ENCODE measurements at places on chromosomes 4 and X.

GRCh38 chr4:106366026-106366425 is 2.6 kb downstream of the GIMD1 start:
- no peak for DNase-seq

DNA sequence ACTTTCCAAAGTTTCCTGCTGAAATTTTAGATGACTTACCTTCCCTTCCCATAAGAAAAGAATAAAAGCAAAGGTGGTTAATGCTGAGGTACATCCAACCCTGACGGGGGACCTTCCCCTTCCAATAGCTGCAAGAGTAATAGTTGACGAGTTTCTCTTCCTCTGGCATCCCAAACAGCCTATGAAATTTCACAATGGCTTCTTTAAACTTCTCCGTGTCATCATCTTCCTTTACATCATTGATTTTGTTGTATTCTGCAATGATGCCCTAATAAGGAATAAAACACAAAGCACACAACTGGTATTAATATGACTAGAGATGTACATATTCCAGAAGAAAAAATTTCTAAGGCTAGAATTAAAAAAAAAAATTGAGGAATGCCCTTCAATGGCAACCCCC is 76.6 kb downstream of the TBC1D9 start:
- DNase-seq: no peak

GRCh38 chr4:151025759-151026158 is 10.7 kb upstream of the LRBA start:
- no peak for DNase-seq

GRCh38 chr4:31918891-31919290 is 1198.7 kb downstream of the PCDH7 start:
- DNase-seq: no peak

GRCh38 chr4:796206-796605 is 29.7 kb downstream of the CPLX1 start:
- no peak for DNase-seq

- DNase-seq: no peak
These were observed 75.0 kb downstream of the FAM13A start for GRCh38 chr4:88981993-88982392.

GRCh38 chrX:71514367-71515037 is 18.4 kb upstream of the OGT start:
- no peak for DNase-seq

- DNase-seq: no peak
These were observed 146.5 kb downstream of the PDGFC start for GRCh38 chr4:156825074-156825473.

- DNase-seq: peak; percentile 82
These were observed 2.3 kb downstream of the MAML3 start for GRCh38 chr4:140151699-140152012.

DNA sequence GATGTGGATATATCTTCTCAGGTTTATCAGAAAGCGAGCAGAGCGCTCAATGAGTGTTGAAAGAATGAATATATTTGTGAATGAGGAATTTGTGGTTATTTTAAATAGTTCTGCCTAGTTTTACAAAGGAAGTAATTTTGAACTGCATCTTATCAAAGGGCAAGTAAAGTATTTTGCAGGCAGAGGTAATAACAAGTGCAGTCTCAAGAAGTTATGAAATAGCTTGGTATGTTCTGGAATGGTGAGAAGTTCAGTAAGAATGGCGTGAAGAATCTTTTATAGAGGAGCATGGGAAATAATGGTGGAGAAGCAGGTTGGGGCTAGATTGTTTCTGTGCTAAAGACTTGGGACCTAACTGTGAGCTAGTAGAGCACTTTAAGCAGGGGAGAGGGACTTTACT is 10.9 kb downstream of the TMA16 start:
- no peak for DNase-seq

GRCh38 chr4:4574792-4575191 is 32.9 kb upstream of the STX18 start:
- peak; percentile 62 for DNase-seq

DNA sequence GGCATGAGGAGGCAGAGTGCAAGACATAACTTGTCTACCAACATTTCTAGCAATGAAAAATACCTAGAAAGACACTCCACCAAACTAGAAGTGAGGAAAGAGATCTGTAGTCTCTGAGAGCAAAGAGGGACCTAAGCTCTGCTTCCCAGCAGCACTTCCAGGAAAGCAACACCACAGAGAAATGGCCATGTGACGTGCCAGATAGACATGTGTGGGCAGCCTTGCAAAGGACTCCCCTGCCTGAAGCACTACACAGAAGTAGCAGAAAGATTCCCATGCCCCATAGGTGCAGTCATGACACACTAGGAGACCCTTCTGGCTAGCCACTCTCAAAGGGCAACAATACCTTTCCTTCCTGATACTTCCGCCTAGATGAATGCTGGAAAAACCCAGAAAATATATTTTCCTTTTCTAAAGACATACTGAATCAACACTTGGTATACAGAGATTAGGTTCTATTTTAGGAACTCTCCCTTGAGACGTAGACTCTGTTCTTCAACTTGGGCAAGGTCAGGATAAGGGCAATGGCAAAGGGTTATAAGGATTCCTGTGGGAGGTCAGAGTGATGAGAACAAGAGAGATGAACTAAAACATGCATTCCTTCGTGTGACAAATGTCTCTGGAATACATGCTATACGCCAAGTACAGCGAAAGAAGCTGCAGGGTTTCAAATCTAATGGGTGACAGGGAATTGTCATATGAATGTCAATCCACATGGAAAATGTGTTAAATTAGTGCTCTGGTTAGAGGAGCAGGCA is 187.5 kb upstream of the ETNPPL start:
- DNase-seq: no peak

DNA sequence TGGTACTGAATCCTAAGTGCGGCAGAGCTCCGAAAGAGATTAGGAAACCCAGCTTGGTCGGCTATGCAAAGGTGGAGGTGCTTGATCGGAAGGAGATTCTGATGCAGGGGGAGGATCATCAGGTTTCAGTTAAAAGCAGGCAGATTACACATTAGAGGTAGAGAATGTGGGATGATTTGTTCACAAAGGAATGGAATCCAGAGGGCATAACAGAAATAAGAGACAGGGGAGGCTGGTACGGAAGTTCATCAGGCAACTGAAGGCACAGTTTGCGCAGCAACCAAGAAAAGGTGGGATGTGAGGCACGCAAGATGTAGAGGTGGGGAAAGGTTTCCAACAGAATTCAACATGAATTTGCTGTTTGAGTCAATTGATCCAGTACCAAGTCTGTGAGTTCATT is 424 bp upstream of the ZNF330 start:
- DNase-seq: no peak

DNA sequence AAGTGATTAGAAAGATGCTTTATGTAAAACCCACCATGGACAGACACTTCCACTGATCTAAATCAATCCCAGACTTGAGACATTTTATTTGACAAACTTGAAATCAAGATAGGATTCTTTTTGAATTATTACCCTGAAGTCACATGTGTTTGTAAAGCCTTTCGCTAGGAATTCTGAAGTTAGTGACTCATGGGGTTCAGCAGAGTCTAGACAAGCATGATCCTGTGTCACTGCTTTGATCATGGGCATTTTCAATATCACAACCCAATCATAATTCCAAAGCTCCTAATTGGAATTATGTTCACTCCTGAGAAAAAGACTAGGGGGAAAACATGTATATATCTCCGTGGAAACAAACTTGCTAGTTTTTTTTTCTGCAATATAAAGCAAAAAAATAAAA is 67.5 kb upstream of the BMP3 start:
- no peak for DNase-seq

DNA sequence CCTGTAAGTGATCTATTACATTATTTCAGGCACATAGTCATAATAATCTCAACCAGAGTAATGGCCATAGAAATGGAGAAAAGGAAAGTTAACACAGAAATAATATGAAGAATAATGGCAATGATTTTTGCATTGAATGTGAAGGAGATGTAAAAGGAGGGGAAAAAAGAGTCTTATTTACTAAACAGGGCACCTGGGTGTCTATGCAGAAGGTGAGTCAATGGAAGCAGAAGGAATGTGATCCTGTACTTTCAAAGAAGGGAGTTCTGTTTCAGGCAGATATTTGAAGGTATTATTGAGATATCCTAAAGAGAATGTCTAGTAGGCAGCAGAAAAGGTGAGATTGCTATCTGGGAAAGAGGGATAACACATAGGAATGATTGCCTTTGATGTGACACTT is 279.9 kb downstream of the INPP4B start:
- DNase-seq: no peak

DNA sequence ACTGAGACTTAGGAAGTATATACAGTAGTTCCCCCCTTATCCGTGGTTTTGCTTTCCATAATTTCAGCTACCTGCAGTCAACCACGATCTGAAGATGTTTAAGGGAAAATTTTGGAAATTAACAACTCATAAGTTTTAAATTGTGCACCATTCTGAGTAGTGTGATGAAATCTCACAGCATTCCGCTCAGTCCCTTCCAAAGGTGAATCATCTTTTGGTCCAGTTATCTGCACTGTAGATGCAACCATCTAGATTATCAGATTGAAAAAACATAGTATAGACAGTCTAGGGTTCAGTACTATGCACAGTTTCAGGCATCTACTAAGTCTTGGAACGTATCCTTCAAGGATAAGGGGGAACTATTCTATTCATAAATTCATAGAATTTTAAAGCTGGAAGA is 109.0 kb downstream of the ANXA3 start:
- DNase-seq: no peak

DNA sequence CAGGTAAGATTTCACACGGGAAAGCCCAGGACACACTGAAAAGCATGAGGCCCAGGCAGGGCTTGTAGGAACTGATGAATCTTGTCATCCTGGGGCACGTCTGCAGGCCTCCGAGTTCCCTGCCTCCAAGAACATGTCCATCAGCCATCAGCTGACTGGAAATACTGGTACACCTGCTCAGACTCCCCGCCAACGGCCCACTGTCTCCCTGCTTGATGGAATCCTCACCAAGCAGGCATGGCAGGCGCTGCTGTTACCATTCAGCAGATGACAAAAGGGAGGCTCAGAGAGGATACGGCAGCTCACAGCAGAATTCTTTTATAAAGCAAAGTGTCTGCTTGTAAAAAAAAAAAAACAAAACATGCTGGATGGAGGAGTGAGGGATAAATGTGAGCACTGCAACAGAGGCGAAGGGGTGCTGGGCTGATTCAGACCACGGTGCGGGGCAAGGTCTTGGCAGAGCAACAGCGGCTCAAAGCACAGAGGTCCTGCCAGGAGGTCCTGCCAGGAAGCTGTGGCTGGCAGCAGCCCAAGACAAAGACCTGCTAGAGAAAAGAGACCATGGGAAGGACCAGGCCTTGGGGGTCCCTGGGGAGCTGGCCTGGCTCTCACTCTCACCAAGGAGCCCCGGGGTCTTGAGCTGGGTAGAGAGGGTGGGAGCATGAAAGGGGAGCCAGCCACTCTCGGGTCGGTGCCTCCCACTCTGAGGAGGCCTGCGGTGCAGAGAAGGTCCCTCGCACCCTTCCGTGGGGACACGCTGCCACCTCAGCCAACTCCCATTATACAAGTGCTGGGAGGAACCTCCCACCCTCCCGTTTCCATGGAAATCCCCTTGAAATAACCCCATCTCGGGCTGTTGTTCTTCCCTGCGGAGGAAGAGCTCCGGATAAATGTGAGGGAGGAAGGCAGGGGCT is 25.6 kb downstream of the PPP2R2C start:
- DNase-seq: no peak

DNA sequence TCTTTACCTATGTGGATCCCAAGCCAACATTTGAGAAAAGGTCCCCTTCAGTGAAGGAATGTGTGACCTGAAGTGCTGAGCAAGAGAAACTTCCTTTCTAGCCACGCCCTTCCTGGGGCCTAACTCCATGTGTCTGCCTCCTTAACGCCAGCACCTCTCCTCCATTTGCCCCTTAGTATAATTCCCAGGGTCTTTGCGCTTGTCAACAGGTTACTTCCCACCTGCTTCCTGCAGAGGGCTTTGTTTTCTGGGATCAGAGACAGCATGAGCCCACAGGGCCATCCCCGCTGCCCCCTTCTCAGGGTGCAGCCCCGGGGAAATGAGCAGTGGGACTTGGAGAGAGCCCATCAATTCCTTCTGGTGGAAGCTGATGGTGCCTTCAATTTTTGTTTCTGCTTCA is 45.9 kb upstream of the DRD5 start:
- DNase-seq: no peak

- no peak for DNase-seq
These were observed 64.9 kb downstream of the KLHL4 start for GRCh38 chrX:87582453-87582852.

DNA sequence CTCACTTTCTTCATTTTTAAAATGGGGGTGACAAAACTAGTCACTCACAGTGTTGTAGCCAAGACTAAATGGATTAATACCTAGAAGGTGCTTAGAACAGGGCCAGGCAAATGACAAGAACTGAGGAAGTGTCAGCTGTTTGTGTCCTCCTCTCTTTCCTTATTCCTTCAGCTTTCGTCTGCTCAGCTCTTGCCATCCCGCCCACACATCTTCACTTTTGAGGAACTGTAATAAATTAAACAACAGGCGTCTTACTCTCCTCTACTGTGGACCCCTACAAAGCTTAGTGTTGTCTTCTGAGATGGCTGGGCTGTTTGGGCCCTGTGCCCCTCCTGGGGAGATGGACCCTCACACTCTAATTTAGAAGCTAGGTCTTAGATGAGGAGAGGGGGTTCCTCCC is 2.7 kb downstream of the HPSE start:
- DNase-seq: no peak

Data from AG08396 (cell line).